ENCODE measurements at places on chromosomes 7 and 10.

- DNase-seq: no peak
Observed at GRCh38 chr7:142158736-142159496, 47.4 kb downstream of the MGAM2 start.

GRCh38 chr10:71840177-71840957 is 10.7 kb downstream of the PSAP start:
- peak; percentile 73 for DNase-seq

GRCh38 chr7:107181172-107181571 is 12.4 kb downstream of the HBP1 start:
- DNase-seq: no peak

- no peak for DNase-seq
Observed at GRCh38 chr7:6256109-6256483, 16.3 kb downstream of the CYTH3 start.

DNA sequence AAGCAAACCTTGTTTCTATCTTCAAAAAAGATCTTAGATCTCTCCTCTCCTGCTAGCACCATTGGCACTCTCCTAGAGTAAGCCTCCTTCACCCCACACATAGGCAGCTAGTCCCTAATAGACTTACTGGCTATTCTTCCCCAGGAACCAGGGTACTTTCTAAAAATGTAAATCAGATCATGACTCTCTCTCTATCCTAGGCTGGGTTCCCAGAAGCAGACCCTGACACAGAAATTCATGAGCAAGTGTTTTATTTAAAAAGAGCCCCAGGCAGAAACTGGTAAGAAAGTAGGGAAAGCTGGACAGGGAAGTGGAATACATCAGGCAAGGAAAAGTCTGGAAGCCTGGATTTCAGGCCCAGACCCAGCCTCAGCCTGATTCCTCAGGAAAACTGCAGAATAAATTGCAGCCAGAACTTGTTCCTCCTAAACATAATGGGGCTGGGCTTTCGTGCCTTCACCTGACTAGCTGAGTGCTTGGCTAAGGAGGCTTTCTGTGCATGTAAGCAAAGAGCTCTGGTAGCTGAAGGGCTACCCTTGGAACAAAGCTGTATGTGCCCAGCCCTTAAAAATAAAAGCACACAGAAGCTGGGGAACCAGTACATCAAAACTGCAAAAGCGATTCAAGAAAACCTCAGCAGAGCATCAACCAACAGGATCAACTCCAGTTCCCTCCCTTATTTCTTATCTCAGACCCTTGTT is 18.8 kb upstream of the SORBS1 start:
- no peak for DNase-seq

GRCh38 chr10:100969187-100970075 is at the start of gene SEMA4G:
TSS of gene SEMA4G (plus strand) at chr10:100969504. CDS start at chr10:100972913, 3,409 bp downstream.
- DNase-seq: no peak

- DNase-seq: no peak
Observed at GRCh38 chr10:28072573-28072972, 73.7 kb upstream of the ODAD2 start.

GRCh38 chr10:14397066-14397465 is 66.3 kb upstream of the FRMD4A start:
- DNase-seq: peak; percentile 74

DNA sequence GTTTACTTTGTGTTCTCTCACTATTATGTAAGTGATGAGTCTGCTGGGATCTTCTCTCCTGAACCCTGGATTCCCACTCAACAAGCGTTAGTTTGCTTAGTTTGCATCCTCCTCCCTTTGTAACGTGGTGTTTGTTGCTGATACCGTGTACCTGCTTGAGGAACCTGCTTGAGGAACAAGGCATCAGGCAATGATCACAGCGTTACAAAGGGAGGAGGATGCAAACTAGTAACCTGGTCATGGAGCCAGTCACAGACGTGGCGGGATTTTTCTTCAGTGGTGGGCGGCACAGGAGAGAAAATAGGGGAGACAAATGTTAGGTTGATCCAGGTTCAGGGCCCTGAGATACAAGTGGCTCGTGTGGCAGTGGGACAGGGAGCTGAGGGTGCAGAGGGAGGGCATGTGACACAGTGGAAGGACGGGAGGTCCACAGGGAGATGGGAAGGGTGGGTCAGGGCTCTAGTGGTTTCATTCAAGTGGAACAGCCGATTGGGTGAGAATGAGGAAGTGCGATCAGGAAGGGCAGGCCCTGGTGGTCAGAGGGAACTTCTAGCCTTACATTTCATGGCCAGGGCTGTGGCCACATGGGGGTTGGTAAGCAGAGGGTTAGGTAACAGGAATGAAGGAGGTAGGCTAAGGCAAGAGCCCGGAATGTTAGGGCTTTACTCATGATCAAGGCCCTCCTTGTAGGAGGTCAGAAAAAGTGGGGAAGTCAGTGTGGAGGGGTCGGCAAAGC is 38.0 kb downstream of the SNX10 start:
- DNase-seq: no peak

DNA sequence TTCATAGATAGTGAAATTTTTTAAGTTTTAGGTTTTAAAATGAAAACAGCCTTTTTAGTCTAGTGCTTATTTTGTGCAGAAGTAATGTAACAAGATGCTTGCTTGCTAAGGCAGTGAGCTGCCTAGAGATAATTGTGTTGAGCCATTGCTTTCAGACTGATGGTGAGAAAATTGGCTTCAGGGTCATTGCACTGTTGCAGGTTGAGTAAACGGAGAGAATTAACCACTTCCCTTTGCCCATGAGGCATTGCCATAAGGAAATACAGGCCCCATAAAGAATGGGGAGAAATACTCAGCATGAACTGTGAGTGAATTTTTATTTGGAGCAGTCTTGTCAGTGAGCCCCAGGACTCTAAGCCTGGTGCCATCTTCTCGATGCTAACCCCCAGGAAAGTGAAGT is 140.5 kb downstream of the LRRC4 start:
- no peak for DNase-seq

- no peak for DNase-seq
Observed at GRCh38 chr7:157906583-157906982, 569.8 kb downstream of the DNAJB6 start.

DNA sequence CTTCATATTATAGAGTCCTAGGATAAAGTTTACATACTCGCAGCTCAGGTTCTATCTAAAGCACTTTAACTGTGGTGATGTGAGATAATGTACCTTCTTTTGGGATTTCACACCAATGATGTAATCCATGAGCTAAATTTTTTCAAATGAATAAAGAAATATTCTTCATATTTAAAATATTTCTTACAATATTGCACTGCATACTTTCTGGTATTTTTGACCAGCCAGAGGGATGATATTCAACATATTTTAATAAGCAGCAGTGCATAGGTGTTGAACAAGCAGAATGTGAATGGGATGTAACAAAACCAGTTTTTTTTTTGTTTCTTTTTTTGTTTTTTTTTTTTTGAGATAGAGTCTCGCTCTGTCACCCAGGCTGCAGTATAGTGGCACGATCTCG is 73.2 kb upstream of the TRIM24 start:
- no peak for DNase-seq

DNA sequence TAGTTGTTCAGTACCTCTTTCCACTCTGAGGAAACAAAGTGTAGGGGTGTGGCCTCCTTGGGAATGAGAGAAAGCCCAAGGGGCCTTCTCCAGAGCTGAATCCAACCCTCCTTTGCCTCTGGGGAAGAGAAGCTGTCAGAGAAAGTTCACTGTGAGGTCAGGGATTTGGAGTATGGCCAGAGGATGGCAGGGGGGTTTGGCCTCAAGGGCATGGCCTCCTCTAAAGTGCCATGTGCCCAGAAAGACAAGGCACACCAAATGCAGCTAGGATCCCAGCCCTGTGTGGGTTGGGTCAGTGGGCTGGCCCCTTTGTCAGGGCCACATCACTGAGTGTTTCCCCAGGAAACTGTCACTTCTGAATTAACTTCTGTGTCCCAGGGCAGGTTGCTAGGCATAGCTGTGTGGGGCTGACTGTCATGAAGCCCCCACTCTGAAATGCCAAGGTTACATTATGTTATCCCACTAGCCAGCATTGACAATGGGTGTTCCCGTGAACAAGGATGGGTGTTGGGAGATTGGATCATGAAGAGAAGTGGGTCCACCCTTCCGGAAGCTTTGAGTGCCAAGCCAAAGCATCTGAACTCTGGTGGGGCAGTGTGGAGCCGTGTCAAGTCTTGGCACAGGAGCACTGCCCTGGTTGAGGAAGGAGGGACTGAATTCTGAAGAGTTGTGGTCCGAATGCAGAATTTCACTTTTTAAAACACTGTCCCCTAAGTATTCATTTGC is 123.3 kb downstream of the ZMIZ1 start:
- DNase-seq: no peak

DNA sequence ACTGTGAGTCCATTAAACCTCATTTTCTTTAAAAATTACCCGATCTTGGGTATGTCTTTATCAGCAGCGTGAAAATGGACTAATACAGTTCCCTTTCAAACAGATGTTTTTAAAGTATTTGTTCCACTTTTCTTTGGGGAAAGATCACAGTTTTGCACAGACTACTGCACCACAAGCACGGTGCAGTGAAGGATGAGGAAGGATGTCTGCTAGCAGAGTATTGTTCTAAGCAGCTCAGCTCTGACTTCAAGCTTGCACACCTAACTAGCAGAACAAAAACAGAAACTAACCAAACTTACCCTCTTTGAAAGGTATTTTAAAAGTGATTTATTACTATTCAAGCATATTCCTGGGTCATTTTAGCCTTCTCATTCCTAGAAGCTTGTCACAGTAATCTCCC is 20.0 kb downstream of the THNSL1 start:
- DNase-seq: no peak

DNA sequence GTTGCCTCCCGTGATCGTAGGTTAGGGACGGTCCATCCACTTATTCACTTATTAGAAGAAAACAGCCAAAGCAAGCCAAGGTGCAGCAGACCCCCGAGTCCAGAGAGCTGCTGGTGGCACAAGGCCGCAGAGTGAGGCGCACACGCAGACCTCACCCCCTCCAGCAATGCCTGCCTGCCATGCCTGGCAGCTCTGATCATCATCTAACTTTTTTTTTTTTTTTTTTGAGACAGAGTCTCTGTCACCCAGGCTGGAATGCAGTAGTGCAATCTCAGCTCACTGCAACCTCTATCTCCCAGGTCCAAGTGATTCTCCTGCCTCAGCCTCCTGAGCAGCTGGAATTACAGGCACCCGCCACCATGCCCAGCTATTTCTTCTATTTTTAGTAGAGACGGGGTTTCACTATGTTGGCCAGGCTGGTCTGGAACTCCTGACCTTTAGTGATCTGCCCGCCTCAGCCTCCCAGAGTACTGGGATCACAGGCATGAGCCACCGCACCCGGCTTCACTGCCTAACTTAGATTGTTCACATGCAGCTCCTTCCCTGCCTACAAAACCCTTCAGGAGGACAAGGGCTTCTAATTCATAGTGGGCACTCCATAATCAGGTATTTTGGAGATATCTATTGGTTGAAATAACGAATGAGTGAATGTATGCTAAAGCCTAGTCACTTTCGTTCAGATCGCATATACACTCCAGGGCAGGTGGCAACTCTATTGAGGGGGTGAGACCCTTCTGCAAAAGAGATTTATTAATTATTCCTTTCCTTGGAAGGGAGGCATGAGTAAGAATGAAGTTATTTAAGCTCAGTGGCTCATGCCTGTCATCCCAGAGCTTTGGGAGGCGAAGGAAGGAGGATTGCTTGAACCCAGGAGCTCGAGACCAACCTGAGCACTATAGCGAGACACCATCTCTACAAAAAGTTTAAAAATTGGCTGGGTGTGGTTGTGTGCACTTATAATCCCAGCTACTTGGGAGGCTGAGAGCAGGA is 15.9 kb downstream of the TRIM56 start:
- DNase-seq: no peak

GRCh38 chr10:60778971-60779796 is 906 bp downstream of the CDK1 start:
- DNase-seq: no peak

GRCh38 chr10:97428572-97428981 is 2.6 kb downstream of the PGAM1 start:
- DNase-seq: no peak

GRCh38 chr7:82114237-82114636 is 329.3 kb downstream of the CACNA2D1 start:
- DNase-seq: no peak

DNA sequence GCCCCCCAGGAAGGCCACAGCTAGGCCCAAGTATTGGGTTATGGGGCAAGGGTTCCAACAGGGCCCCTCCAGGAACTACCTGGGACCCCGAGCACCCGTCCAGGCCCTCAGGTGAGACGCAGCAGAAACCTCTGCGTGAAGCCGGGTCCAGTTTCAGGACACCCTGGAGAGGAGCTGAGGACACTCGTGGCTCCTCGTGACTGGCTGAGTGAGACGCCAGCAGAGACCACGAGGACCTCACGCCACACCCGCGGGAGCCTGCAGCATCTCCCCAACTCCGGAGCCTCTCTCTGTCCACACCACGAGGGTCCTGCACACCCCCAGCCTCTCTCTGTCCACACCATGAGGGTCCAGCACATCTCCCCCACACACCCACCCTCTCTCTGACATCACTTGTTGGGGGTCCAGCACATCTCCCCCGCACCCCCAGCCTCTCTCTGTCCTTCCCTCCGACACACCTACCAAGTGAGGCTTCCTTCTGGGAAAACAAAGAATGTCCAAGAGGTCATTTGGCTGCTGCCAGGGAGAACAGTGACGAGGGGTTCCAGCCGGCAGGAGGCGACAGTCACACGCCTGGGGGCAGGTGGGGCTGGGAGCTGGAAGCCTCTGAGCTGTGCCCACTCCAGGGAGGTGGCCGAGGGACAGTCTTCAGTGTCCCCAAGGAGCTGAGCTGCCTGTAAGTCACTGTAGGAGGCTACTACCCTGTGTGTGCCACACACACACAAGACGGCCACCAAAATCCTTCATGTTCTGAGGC is 46.1 kb upstream of the PPP2R2D start:
- DNase-seq: no peak

DNA sequence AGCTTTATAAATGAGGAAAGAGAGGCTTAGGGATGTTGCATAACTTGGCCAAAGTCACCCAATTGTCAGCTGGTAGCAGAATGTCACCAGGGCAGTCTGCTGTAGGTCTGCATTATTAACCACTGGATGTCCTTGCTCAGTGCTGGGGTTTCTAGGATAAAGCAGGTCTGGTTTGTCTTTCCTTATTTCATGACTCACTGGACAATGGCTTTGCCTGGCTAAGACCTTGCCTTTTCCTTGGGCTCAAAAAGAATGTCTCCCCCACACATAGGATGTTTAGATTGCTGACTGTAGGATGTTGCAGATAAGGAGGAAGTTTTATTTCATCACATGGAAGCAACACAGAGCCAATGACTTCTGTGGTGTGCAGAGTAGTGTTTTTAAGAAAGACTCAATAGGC is 29.4 kb downstream of the WDFY4 start:
- DNase-seq: no peak

GRCh38 chr10:78942091-78942501 is 126.7 kb upstream of the ZMIZ1 start:
- DNase-seq: no peak

DNA sequence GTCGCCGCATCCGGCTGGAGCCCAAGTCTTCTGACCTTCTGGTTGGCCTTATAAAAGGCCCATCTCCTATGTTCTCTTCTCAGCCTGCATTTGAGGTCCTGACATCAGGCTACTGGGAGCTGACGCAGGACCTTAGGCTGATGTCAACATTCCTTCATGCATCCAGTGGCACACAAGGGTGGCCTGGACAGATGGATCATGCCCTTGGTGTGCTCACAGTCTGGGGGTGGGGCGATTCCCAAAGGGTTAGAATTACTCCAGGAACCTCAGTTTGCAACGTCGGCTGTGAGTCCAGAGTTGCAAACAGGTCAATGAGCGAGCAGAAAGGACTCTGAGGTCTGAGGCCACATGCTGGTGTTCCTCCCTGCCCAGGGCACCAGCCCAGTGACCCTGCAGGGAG is 8.2 kb upstream of the CLIP2 start:
- DNase-seq: no peak

- DNase-seq: no peak
Observed at GRCh38 chr7:44755698-44756627, 7.3 kb downstream of the ZMIZ2 start.

All from caudate nucleus (tissue), 63 donors.